ENCODE measurements at places on chromosomes 3 and 15. TPM values are rescaled to one million over a fixed set of nuclear protein-coding genes. Genes with fewer than 3 reads are reported as not detected.

Gene TGM4
- total RNA-seq: not detected

Gene FRG2C
- not detected for total RNA-seq

Gene ANKRD63
- 0.31 TPM for total RNA-seq

Gene SEMA7A
- total RNA-seq: 3.2 TPM

Gene CAND2
- 4.1 TPM for total RNA-seq

Gene THPO
- not detected for total RNA-seq

Gene ISLR
- total RNA-seq: not detected

Gene APOD
- not detected for total RNA-seq

Gene GOLGA8R
- 6.9 TPM for total RNA-seq

Gene TSPAN3
- 36.6 TPM for total RNA-seq

Gene SKOR1
- total RNA-seq: 1.4 TPM

Gene PTPRG
- total RNA-seq: not detected

Gene ARGFX
- not detected for total RNA-seq

Gene MFSD1
- total RNA-seq: 30.3 TPM

Gene CYP1A2
- total RNA-seq: not detected

Gene CLRN1
- total RNA-seq: not detected

Gene MEX3B
- total RNA-seq: 1.5 TPM

Gene COL6A6
- total RNA-seq: not detected

Gene APBA2
- total RNA-seq: 206 TPM

Gene CADPS
- not detected for total RNA-seq

Gene LEO1
- 20.9 TPM for total RNA-seq

Gene MYLK
- not detected for total RNA-seq

Gene NR2F2
- not detected for total RNA-seq

Gene SNX33
- 1.7 TPM for total RNA-seq

Gene LMAN1L
- 0.80 TPM for total RNA-seq

Gene VWA5B2
- total RNA-seq: 0.41 TPM

Gene MCF2L2
- 1.3 TPM for total RNA-seq

Measured in naive thymus-derived CD8-positive, alpha-beta T cell (primary cell).